ENCODE measurements at places on chromosomes 5 and 9.

- DNase-seq = no peak
Observed at GRCh38 chr5:8391911-8392310, 523.0 kb downstream of the MTRR start.

DNA sequence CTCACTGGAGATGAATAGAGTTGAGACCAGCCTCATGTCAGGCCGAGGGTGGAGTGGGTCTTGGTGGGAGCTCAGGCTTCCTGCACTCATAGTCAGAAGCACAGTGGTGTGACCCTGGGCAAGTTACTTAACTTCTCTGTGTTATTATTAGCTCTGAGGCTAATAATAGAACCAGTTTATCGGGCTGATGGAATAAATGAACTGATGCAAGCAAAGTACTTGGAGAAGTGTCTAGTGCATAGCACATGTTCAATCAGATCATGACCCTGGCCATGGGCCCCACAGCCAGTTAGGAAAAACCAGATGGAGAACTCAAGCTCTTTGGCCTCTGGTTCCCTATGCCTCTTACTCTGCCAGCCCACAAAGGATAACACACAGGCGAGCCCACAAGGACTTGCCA is 45.3 kb upstream of the OSMR start:
- no peak for DNase-seq

- peak; percentile 22 for DNase-seq
Observed at GRCh38 chr5:134140530-134141201, 26.2 kb downstream of the TCF7 start.

DNA sequence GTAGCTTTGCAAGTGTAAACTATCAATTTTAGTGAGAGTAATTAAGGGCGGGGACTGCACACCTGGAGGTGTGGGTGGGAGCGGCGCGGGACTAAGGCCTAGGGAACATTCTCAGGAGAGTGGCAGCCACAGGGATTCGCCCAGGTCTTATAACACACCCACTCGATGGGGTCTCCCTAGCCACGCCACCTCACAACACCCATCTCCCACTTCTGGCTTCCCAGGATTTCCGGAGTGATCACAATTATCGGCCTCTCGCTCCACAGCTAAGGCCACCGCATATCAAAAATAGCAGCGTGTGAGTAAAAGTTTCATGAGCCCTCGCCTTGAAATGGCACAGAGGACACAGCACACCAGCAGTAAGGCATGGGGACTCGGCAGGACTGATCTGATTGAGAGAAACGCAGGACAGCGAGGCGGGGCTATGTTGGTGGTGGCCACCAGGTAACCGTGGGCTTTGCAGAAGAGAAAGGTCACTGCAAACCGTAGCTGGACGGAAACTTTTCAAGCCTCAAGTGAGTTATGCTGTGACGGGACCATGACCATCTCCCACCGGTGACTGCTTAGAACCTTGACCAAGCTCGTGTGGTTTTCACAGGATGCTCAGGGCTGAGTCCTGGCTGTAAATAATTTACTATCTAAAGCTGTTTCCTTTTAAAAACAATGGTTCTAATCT is 1.1 kb upstream of the LPAR1 start:
- DNase-seq = no peak

All from NK-92 treated with Interleukin-12 subunit alpha and Interleukin-12 subunit beta, amount 100 ng/mL, for 24 hours (cell line).